ENCODE measurements at places on chromosomes 1 and 21.

DNA sequence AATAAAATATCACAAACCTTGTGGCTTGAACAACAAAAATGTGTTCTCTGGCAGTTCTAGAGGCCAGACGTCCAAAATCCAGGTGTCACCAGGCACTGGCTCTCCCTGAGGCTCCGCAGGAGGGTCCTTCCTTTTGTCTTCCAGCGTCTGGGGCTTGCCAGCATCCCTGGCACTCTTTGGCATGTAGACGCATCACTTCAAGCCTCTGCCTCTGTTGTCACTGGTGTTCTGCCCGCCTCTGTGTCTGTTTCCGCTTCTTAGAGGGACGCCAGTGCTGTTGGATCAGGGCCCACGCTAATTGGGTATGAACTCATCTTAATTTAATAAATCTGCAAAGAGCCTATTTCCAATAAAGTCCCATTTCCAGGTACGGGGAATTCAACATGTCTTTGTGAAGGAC lies 273.7 kb upstream of the C1orf174 start:
- DNase-seq, result no peak

DNA sequence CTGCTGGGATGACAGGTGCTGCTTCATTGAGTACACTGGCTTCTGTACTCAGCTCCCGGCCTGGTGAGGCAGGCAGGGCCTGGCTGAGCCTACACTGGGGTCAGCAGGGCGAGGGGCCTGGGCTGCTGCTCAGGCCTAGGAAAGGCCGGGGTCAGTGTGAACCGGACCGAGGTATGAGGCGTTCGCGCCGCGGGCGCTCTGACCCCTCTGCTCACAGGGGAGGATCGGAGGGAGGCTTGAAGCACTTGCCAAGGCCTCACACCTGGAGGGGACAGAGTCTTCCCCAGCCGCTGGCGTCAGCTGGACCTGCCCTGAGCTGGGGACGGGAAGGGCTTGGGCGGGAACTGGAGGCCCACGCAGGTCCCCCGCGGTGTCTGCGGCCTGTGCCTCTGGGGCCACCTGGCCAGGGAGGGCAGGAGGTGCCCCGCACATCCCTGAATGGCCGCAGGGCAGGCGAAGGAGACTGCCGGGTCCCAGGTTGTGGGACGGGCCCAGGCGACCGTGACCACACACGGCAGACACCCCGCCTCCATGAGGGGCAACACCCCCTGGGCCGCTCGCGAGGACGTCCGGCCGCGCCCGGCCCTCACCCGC lies 466 bp downstream of the PEX10 start:
- DNase-seq, result peak; percentile 62

DNA sequence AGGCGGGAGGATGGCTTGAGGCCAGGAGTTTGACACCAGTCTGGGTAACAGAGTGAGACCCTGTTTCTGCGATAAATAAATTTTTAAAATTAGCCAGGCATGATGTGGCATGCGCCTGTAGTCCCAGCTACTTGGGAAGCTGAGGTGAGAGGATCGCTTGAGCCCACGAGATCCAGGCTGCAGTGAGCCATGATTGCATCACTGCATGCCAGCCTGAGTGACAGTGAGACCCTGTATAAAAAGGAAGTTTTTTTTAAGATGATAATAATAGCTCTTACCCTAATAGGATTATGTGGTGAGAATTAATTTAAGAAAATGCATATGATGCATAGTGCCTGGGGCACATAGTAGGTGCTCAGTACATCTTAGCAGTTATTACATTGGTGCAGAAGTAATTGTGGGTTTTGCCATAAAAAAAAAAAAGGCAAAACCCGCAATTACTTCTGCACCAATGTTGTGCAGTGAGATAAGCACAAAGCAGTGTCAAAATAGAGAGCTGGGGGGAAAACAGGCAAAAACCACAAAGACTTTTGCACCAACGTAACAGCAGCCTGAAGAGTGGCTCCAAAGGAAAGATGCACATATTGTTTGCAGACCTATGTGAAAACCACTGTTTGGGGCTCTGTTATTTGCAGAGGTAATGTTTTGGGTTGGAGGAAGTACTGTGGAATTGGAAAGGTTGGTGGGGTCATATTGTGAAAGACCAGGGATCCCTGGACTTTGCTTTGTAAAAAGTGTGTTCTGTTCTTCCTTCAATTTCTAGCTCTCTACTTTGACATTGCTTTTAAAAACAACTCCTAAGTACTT lies 72.4 kb downstream of the PLXNA2 start:
- no peak for DNase-seq

- DNase-seq, result no peak
These were observed 148.6 kb upstream of the WNT4 start for GRCh38 chr1:22291494-22291893.

DNA sequence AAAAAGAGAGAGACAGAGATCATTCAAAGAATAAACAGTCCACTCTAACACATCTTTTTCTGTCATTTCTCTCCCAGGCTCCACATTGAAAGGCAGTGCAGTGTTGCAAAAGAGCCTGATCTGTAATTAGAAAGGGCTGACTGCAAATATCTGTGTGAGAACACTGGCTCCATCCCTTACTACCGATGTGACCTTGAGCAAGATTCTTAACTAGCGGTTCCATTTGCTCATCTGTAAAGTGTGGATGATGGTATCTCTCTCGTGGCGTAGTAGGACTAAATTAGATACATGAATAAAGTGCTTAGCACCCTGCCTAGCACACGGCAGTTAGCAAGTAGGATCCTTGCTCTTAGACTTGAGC lies 26.9 kb upstream of the SLC44A3 start:
- DNase-seq, result no peak

GRCh38 chr1:17558541-17558940 lies 19.0 kb downstream of the ARHGEF10L start:
- no peak for DNase-seq

GRCh38 chr21:41678016-41678923 lies 88.6 kb downstream of the RIPK4 start:
- no peak for DNase-seq

GRCh38 chr1:5971471-5972197 lies 20.6 kb downstream of the NPHP4 start:
- DNase-seq, result no peak

GRCh38 chr1:3197781-3198316 lies 128.8 kb downstream of the PRDM16 start:
- DNase-seq, result no peak

DNA sequence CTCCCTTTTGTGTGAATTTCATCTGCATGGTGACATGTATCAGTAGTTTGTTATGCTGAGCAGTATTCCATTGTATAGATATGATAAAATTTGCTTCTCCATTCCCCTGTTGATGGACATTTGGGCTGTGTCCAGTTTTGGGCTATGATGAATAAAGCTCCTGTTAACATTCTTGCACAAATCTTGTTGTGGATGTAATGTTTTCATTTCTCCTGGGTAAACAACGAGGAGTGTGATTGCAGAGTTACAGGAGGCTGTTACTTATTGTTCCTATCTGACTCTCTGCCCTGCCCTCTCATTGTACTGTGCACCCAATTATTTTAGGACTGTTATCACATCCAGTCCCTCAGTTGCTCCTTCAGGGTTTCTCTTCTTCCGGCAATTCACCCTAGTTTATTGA lies 24.2 kb downstream of the MAPKAPK2 start:
- DNase-seq, result no peak

DNA sequence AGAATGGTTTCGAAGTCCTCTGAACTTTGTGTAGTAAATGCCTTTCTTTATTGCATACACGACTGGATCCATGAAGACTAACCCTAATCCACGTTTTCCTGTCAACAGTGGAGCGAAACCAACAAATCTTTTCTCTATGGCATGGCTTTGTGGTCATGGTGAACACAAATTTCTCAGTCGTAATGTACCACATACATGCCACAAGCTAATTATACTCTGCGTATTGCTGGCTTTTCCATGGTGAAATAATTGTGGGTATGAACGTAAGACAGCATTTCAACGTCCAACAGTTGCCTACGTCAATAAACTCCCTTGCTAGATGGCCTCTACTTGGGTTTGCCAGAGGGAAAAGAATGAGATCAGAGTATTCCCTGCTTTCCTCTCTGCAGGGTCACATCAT lies 27.5 kb downstream of the INTS7 start:
- DNase-seq, result no peak

DNA sequence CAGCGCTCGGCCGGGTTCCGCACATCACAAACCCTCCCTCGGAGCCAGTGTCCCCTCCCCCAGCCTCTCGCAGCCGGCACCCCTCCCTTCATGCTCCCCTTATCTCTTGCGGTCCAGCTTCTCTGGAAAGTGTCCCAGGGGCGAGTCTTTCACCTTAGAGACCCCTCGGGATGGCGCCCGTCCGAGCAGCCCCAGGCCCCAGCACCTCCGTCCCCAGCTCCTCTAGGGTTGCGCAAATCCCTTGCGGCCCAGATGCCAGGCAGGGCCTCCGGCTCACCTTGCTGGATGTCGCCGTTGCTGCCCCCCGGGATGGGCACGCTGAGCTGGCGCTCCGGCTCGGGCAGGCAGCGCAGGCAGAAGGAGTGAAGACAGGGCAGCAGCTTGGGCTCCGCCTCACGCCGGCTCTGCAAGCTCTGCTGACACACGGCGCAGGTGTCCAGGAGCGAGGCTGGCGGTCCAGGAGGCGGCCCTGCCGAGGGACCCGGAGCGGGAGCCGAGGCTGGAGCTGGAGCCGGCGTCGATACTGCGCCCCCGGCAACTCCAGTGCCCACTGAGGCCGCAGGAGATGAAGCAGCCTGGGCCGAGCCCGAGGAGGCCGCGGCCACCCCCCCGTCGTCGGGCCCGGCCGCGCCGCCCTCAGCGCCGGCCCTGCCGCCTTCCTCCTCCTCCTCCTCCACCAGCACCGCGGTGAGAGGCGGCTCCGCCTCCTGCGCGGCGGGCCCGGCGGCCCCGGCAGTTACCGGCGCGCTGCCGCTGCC lies 550 bp downstream of the TRIM33 start:
- DNase-seq, result peak; percentile 51

- no peak for DNase-seq
These were observed 190.1 kb downstream of the TNR start for GRCh38 chr1:175553280-175553679.

DNA sequence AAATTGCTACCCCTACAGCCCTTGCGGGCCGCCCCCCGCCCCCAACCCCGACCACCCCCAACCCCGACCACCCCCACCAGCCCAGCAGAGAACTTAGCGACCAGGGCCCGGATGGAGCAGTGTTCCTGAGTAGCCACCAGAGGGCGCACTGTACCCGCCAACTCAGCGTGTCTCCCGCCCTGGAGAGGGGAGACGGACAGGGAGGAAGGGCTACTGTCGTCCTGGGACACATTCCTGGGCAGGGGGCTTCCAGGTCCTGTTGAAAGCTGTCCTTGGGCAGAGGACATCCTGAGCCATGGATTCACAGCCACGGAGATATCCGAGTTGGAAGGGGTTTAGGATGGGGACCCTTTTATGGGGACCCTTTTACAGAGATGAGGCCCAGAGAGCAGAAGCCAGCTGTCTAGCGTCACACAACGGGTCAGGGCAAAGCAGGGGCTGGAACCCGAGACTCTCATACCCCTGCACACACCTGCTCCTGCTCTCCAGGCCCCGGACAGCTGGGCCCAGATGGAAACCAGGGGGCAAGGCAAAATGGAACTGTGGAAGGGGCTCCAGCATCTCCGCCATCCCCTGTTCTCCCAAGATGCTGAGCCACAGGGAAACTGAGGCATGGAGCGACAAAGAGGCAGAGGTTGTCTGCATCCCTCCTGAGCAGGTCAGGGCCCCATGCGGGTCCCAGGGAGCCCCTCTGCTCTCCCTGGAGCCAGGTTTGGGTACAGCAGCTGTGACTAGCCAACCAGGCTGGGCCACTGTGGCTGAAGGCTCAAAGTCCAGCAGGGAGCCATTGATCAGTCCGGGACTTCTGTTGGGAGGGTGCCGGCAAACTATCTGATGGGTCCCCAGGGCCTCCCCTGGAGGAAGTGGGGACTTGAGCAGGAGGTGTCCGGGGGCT lies 25.0 kb upstream of the LAPTM5 start:
- DNase-seq, result peak; percentile 88

DNA sequence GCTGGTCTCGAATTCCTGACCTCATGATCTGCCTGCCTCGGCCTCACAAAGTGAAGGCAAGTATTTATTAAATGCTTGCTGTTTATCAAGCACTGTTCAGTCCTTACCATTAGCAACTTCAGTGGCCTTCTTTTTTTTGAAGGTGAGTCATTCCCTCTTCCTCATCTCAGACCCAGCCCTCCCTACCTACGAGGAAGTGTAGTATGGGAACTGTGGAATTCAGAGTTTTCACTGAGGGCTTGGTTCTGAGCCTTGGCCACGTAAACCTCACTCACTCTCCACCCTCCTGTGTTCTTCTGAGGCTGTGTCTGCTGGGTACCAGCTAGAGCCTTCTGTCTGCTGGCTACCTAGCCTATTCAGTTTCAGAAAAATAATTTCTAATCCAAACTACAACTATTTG lies 218.3 kb upstream of the SGIP1 start:
- DNase-seq, result no peak

DNA sequence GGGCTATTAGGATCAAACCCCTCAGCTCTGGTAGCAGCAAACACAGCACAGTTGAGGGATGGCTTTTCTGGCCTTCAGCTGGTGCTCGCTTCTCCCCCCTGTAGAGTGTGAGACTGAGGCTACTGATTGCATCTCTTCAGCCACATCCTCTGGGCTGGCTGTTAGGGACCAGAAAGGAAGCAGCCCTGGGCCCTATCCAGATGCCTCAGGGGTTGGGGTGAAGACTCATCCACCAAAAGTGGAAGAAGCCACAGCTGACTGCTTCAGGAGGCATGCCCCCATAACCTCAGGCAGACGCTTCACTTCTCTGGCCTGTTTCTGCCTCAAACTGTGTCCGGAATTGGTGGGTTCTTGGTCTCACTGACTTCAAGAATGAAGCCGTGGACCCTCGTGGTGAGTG lies 6.2 kb upstream of the TMEM200B start:
- no peak for DNase-seq

GRCh38 chr21:46667741-46668380 lies 32.4 kb downstream of the PRMT2 start:
- DNase-seq, result no peak

DNA sequence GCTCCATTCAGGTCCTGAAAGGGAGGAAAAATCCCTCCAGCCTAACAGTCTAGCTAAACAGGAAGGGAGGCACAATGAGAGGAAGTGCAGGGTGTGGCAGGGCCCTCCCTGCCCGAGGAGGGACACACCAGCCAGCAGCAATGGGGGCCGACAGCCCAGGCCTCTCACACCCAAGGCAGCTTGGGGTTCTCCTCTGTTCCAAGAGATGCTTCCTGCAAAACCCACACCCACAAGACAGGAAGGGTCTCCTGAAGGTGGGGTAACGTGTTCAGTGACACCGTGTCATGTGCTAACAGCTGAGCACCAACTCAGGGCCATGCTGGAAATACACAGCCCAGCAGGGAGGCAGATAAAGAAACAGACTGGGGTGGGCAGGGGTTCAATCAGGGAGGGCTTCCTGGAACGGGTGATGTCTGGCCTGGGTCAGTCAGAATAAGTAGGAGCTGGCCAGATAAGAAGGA lies 10.2 kb downstream of the ECE1 start:
- no peak for DNase-seq

GRCh38 chr1:199590708-199591107 lies 436.8 kb upstream of the NR5A2 start:
- DNase-seq, result no peak

Data from right forelimb (tissue), 1 donor.